ENCODE measurements at places on chromosomes 5 and 9.

GRCh38 chr9:37407468-37407867, 15.0 kb upstream of the GRHPR start:
- DNase-seq, result no peak

DNA sequence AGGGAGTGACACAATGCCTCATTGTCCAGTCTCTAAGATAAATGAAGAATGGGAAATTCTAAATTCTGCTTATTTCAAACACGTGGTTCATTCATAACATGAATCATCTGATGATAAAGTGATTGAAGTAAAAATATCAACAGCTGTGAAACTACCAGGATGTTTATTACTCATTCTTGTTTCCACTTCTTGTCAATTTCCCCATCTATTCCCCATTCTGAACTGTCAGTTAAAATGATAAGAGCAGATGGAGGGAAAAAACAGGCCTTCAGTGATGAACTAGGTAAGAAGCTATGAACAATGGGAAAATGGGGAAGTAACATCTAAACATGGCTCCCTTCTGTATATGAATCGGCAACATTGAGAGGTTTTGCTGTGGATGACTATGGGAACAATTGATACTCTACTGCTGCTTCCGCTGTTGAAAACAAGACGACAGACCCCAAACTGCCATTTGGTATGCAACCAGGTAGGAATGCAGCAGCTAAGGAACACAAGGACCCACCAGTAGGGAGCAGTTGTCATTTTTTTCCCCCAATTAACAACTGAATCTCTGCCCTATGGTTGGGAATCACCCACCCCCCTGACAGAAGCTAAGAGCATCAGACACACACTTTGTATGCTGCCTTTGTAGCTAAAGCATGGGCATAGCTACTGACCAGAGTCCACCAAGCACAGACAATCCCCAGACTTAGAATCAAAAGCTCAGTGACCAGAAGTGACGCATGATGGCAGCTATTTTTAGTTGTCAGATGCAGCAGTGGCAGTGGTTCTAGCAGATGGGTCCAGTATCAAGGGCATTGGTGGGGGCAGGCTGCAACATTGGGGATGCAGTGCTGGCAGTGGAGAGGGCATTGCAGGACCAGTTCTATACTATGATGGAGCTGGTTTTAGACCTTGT, 52.9 kb upstream of the ZNF366 start:
- no peak for DNase-seq

DNA sequence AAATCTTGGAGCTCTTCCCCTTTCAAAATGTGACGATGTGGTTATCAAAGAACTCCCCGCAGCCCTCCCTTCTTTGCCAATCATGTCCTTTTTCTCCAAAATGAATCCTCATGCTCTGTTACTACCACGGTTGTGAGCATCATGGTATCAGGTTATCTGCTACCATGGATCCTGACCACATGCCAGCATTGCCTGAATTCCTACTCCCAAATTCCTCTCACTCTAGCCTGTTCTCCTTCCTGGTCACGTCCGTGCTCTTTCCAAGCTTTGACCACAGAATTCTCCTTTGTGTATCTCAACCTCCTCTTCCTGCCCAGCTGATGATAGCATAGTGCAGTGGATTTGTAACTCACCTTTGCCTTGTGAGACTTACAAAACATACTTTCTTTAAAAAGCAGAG, 59.5 kb upstream of the FBXL7 start:
- no peak for DNase-seq

DNA sequence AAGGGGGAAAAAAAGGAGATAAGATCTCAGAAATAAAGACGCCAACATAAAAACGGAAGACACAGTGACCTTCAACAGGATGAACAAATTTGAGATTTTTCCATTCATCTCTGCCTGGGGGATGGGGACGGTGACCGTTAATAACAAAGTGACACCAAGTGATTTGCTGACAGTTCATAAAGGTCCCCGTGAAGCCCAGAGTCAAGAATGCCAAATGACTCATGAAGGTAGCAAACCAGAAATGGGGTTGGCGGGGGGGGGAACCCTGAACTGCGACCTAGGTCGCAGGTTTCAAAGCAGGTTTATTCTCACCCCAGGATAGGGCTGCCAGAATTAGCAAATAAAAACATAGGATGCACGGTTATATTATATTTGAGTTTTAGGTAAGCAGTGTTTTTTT, 21.1 kb upstream of the SHB start:
- DNase-seq, result no peak

DNA sequence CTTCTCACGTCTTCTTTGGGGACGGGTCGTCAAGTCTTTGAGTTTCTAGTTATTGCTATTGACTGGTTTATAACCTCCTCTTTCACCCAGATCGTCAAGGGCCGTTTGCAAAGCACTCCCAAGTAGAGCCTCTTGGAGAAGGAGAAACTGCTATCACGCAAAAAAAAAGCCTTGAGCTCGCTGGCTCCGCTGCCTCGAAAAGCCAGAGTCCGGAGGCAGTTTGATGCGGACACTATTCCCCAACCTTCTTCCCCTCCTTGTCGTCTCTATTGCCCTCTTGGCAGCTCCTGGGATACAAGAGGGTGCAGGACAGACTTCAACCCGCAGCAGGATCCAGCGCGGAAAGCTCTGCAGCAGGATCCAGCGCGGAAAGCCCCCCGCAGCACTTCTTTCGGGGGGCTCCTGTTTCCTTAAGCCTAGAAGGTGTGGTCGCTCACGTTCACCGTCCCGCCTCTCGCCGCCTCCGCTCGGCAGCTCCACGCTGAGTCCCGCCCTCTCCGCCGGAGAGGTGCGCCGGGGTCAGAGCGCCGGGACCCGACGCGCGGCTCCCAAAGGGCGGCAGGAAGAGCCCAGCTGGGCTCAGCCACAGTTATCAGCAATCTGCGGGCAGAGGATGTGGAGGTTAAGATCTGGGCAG, at the start of gene PCDHAC1:
TSS of gene PCDHAC1 (plus strand) at position 494 of the 637 bp plus-strand sequence. CDS start 594 bp downstream, outside the sequence.
- no peak for DNase-seq

DNA sequence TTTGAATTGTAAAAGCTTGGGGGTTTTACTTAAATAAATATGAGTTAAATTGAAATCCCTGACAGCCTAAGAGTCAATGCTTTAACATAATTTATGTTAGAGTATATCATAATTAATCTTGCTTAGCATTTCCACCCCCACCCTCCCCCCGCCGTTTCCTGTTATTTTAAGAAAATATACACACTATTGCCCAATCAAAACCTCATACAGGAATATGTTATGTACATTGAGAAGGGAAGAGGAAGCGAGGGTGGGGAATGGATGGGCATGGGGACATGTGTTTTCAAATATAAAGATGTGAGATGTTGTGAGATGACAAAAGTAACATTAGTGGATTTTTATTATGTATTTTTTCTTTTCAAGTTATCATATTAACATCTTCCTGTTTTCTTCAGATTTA, 561.1 kb upstream of the MEF2C start:
- no peak for DNase-seq

DNA sequence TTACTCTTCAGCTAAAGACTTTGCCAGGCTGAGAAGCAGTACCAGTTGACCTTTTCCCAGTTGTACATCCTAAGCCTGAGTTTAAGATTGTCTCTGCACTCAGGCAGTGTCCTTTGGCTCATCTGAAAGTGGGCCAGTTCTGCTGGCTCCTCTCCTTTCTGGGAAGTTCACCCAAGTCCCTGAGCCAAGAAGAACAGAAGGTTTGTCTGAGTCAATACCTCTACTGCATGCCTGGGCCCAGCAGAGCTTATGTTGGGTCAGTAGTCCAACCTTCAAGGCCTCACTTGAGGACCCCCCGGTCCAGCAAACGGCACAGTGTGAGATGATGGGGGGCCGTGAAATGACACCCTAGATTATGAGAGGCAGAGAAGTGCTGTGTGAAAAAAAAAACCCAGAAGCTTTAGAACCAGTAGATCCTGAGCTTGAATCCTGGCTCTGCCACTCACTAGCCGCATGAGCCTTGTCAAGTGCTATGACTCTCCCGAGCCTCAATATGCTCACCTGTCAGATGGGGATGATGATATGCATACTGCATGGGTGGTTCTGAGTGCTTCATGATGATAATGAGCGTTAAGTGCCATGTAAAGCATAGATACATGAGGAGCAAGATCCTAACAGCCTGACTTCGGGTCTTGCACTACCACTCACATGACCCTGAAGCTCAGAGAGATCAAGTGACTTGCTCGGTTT, 156.0 kb downstream of the MACROH2A1 start:
- DNase-seq, result no peak

DNA sequence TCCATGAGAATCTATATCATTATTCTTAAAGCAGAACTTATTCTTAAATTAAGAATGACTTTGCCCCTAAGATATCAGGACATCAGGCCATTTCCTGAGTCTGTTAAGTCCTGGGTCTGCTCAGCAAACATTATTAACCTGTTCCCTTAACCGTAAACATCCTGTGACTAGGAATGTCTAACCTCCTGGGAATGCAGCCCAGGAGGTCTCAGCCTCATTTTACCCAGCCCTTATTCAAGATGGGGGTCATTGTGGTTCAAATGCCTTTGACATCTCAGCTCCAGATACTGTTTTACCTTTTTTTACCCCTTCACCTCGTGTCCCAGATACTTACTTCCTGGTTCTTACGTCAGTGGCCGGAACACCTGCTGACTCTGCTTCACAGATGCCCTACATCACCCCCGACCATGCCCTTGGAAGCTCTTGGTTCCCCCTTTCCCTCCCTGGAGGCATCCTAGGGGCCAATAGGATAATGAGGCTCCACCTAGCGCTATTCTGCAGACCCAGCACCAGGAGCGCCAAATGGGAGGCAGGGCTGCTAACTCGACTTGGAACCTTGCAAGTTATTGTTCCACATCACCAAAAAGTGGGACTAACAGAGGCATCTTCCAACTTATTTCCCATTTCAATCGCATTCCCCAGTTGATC, 182.5 kb downstream of the MED10 start:
- no peak for DNase-seq

DNA sequence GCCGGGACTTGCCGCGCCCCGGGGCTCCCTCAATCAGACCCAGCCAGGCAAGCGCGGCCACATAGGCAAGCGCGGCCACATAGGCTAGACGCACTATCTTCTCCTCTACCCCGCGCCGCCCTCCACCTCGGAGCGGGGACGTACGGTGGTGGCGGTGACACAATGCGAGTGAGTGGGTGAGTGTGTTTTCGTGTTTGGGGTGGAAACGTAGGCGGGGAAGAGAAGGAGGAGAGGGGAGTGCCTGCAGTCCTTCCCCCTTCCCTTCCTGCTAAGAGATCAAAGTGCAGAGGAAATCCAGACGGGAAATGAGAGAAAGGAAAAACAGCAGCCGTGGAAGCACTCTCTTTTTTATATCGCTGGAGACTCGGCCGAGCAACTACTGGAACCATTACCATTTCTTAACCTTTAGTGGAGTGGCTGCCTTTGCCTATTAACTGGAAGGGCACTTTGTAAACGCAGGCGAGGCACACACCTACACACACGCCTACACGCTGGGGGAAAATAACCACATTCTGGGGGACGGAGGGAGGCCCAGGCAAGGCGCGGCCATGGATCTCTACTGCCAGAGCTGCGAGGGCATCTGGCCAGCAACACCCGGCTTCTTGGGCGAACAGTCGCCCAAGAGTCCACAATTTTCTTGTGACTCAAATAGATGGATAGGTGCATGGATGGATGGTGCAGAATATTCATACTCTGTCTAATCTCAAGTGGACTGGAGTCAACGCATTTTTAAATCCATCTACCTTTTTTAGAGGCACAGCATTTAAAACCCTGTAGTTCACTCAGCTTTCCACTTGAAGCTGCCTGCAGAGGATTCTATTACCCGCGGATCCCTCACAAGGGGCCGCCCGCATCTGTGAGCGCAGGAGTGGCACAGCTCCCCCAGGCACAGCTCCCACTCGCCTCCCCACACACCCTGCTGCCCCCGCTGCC, 2.1 kb downstream of the EDIL3 start:
- DNase-seq, result no peak

DNA sequence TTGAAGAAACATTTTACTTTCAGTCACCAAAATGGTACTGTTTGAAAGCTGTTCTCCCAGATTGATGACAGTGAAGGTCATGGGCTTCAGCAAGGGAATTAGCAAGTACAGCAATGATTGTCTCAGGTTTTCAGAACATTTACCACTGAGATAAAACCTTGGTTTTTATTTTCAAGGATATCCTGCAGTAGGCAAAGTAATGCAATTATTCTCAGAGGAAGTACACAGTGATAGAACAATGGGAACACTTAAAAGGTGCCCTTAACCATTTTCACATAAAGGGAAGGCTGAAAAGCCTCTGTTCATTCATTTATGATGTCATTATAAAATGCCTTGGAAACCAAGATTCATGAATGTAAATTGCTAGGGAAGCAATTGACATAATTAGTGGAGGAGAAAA, 471.8 kb upstream of the ACO1 start:
- no peak for DNase-seq

- DNase-seq, result no peak
Measured at GRCh38 chr9:73434826-73435225, 283.2 kb downstream of the ANXA1 start.

- DNase-seq, result no peak
Measured at GRCh38 chr5:109833946-109834345, 144.2 kb downstream of the MAN2A1 start.

- no peak for DNase-seq
Measured at GRCh38 chr5:10828241-10828640, 67.2 kb upstream of the DAP start.

- DNase-seq, result no peak
Measured at GRCh38 chr5:132837868-132838267, 7.4 kb upstream of the SHROOM1 start.

DNA sequence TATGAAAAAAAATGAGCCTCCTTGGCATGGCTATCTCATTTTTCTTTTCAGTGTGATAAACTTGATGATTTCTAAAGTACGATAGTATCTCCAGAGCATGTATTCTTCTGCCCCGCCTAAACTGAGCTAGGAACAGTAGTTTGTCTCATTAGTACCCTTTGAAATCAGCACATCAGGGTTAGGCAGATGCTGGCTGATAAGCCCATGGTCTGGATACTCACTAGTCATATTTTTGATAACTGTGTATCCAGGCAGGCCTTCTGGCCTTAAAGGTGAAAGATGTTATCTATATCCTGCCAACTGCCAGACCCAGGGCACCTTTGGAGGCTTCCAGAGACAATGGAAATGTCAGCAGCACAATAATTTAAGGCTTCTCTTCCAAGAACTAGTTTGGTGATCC, 103.8 kb downstream of the GIN1 start:
- no peak for DNase-seq

DNA sequence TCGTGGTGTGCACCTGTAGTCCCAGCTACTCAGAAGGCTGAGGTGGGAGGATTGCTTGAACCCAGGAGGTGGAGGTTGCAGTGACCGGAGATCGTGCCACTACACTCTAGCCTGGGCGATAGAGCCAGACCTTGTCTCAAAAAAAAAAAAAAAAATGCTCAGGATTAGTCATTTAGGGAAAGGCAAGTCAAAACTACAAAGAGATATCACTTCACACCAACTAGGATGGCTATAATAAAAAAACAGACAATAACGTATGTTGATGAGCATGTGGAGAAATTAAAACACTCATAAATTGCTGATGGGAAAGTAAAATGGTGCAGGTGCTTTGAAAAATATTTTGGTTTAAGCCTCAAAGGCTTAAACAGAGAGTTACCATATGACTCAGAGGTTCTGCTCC, 6.3 kb upstream of the ANKRD34B start:
- DNase-seq, result no peak

Data from activated naive CD4-positive, alpha-beta T cell (primary cell).